Stimulated activated naive CD8-positive, alpha-beta T cell treated with anti-CD3 and anti-CD28 coated beads, Interleukin-15, amount 100 ng/mL, for 72 hours (primary cell): ENCODE measurements at places on chromosomes 5 and 9.

GRCh38 chr9:2545881-2546490, 75.6 kb upstream of the VLDLR start:
- DNase-seq: no peak

DNA sequence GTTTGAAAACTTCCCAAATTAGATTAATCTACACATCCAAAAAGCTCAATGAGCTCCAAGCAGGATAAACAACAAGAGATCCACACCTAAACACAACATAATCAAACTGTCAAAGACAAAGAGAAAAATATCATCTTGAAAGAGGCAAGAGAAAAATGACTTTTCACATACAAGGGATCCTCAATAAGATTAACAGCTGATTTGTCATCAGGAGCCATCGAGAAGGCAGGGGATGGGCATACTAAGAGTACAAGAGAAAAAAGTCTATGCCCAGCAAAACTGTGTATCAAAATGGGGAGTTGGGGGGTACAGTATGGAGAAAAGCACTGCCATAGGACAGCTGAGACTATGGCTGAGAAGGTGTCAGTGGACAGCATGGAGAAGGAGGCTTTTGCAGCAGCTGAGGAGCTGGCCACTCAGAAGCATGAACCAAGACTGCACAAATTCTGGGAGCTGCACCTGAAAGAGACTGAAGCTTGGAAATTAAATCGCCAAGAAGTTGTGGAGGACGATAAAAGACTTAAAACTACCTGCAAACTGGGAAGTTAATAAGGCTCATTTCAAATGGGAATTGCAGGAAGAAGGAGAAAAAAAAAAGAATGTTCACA, 20.9 kb downstream of the DNAJB5 start:
- DNase-seq: no peak

- DNase-seq: no peak
Measured at GRCh38 chr5:152151940-152152339, 227.3 kb upstream of the GLRA1 start.

DNA sequence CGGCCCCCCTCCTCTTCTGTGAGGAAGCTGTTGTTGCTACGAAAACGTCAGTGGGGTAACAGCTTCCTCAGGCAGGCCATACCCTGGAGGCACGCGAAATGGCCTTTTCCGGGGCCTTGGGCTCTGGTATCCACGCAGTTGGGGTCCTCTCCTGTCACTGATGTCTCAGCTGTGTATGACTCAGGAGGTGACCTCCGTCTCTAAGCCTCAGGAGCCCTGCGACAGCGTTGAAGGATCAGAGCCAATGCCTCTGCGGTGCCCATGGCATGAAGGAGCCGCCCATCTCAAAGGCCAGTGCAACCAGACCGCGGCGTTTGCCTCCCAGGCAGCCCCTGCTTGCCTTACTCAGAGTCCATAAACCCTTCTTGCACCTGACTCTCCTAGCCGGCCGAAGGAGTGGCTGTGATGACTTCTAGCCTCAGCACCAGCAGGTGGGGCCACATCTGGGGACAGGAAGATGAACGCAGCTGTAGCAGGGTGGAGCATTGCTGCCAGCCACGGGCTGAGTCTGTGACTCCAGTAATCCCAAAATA, 1.0 kb upstream of the MXD3 start:
- DNase-seq: peak; percentile 64

DNA sequence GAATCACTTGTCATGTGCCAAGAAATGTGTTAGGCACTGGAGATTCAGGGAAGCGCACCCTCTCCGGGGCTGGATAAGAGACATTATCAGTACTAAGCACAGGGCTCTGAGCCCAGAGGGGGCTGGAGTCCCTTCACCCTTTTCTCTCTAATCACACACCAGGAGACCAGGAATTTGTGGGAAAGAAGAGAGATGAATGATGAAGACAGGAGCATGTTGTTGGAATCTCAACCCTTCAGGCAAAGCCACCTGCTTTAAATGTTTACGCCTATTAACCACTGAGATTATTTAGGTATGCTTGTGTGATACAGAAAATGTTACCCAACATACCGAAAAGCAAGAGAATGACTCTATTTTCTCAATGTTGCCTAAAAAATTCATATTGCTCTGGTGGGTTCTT, 119.8 kb downstream of the ENTREP1 start:
- no peak for DNase-seq

GRCh38 chr5:171628633-171628974, 157.0 kb upstream of the SMIM23 start:
- DNase-seq: no peak

GRCh38 chr9:132237481-132237880, 75.6 kb downstream of the NTNG2 start:
- DNase-seq: no peak

DNA sequence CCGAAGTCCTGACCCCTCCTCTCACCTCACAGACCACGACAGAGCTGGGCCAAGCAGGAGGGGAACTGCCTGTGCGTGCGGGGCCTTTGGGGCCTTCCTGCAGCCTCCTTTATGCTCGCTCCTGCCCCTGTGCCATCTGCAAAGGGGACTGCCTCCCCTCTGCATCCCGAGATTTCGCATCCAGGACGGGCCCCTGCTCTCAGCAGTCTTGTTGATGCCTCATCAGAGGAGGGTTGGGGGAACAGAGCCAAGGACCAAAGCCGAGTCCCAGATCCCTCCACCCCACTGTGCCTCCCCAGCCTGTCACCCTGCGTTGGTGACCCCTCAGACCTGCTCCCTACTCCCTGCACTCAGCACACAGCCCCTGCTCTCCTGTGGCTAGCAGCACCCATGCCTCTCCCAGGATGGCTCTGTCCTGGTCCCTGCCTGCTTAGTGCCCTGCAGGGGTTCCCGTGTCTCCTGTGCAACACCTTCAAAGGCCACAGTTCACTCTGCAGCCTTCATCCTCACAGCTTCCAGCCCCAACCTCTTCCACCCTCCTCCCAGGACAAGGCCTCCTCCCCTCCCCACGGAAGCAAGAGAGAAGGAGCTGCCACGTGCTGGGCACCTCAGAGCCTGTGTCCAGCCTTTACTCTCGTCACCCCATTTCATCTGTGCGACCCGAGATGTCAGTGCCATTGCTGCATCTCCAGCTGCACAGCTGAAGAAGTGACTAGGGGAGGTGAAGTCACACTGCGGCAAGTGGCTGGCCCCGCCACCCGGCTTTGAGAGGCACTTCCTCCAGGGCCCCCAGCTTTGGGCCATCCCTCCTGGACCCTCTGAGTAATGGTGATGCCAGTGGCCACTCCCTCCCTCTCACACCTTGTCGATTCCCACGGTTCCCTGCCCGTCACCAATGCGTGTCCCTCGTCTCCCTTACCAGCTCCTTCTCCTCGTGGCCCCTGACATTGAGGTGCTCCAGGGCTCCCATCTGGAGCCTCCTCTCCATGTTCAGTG, 62.6 kb upstream of the LRRTM2 start:
- DNase-seq: no peak

DNA sequence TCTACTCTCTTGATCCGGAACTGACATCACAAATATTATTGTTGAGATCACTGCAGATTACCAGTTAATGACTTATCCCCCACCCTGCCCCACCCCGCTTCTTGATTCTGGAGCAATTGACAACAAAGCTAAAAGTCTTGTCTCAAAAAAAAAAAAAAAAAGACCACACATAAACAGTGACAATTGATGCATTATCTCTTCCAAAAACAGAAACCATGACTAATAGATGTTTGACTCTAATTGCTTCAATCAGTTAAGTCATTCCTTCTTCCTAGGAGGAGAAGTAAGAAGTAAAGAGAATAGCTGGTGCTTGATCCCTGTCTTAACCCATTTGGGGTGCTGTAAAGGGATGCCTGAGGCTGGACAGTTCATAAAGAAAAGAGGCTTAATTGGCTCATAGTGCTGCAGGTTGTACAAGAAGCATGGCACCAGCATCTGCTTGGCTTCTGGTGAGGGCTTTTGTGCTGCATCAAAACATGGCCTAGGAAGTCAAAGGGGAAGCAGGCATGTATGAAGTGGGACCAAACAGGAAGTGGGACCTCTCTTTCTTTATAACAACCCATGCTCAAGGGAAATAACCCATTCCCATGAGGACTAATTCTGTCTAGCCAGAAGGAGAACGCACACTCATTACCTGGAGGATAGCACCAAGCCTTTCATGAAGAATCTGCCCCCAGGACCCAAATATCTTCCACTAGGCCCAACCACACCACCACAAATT, 158.7 kb downstream of the TMEM167A start:
- DNase-seq: no peak

GRCh38 chr5:36478646-36479317, 127.6 kb upstream of the SLC1A3 start:
- no peak for DNase-seq

GRCh38 chr9:130488621-130489330, 44.0 kb downstream of the ASS1 start:
- DNase-seq: no peak

DNA sequence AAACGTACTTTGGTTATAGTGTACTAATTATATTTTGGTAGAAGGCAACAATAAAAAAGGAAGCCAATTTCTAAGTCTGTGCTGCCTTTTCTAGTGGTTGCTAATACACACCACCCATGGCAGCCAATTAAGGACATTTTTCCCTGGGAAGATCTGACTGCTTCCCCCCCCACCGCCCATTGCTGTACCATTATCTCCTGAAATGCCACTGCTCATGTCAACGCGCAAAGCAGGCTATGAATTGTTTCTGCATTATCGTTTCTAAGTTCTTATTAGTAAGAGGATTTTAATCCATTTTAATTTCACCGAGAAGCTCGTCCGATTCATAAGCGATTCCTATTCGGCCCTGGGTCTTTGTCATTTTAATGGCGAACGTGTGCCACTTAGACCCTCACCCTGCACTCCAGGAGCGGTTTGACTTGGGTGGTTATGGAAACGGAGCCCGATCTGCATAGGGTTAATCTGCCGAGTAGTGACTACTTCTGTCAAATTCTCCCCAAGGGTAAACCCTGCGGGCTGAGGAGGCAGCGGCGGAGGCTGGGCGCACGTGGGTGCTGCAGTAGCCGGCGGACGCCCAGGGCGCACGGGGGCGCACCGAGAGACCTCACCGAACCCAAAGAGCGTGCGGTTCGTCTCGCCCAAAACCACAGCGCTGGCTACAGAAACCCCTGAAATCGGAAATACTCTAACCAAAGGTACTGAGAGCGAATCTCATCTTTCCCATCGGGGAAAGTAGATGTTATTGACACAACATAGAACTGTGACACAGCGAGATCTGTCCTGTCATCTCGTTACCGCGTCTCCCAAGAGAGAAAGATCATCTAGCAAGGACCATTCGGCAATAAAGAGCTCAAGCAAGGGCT, 55.8 kb upstream of the SHC3 start:
- DNase-seq: peak; percentile 80

- DNase-seq: no peak
Measured at GRCh38 chr9:134895908-134896833, 15.6 kb downstream of the FCN2 start.

DNA sequence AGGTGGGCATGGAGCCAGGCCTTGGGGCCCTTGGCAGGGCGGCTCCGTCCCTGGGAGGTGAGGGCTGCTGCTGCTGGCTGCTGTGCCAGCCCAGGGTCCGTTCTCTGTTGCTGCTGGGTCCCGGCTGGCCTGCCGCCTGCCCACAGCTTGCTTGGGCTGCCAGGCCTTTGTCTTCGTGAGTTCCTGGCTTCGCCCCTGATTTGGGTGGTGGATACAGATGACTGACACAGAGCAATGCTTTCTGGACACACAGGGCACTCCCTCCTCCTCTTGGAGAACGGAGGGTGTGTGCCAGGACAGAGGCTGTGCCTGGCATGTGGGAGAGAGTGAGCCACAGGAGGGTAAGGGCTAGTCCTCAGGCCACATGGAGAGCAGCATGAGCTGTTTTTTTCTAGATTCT, 166.1 kb downstream of the MACROH2A1 start:
- DNase-seq: no peak

GRCh38 chr5:137758715-137759306, 4.6 kb upstream of the HNRNPA0 start:
- DNase-seq: no peak

DNA sequence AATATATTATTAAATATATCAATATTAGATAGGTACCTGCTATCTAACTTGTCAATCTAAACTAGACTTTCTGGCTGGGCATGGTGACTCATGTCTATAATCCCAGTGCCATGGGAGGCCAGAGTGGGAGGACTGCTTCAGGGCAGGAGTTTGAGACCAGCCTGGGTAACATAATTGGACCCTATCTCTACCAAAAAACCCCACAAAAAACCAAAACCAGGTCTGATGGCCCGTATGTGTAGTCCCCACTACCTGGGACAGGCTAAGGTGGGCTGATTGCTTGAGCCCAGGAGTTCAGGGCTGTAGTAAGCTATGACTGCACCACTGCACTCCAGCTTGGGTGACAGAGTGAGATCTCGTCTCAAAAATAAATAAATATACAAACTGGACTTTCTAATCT, 55.0 kb downstream of the PJA2 start:
- no peak for DNase-seq

DNA sequence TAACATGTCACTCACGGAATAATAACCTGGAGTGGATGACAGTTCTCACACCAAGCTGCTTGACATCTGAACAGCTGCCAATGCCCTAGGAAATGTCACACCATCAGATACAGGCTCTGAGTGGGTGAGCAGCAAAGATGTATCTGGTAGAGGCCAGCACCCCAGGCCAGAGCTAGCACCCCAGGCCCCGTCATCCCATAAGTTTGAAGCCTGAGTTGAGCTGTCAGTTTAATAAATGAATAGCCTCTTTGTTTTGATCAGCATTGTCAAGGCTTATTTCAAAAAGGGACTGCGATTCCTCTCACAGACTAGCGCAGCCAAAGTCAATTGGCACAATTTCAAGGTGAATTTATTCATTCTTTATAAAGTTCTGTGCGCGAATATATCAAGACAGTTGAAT, 1327.1 kb downstream of the MAT2B start:
- no peak for DNase-seq

DNA sequence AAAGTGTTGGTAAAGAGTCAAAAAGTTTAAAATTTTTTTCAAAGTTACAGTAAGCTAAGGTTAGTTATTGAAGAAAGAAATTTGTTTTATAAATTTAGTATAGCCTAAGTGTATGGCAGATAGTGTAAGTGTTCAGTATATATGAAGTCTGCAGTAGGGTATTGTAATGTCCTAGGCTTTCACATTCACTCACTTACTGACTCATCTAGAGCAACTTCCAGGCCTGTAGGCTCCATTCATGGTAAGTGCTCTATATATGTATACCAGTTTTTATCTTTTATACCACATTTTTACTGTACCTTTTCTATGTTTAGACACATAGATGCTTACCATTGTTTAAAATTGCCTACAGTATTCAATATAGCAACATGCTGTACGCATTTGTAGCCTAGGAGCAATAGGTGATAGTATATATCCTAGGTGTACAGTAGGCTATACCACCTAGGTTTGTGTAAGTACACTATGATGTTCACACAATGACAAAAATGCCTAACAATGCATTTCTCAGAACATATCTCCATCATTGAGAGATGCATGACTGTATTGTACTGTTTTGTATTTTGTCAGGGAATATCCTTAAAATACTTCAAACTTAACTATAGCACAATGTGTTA, 38.5 kb downstream of the CYSTM1 start:
- DNase-seq: no peak
